CD4-positive, alpha-beta T cell (primary cell): ENCODE measurements at places on chromosomes 2 and 18.

- DNase-seq: peak; percentile 56
These were observed at the start of gene AFF3 for GRCh38 chr2:100142393-100142792. AFF3 (minus strand) TSS chr2:100142590; CDS start chr2:100104454, 38,136 bp downstream.

GRCh38 chr2:111095434-111095833 is 25.3 kb upstream of the BCL2L11 start:
- no peak for DNase-seq

- DNase-seq: no peak
These were observed 72.8 kb downstream of the TBR1 start for GRCh38 chr2:161488879-161489278.

DNA sequence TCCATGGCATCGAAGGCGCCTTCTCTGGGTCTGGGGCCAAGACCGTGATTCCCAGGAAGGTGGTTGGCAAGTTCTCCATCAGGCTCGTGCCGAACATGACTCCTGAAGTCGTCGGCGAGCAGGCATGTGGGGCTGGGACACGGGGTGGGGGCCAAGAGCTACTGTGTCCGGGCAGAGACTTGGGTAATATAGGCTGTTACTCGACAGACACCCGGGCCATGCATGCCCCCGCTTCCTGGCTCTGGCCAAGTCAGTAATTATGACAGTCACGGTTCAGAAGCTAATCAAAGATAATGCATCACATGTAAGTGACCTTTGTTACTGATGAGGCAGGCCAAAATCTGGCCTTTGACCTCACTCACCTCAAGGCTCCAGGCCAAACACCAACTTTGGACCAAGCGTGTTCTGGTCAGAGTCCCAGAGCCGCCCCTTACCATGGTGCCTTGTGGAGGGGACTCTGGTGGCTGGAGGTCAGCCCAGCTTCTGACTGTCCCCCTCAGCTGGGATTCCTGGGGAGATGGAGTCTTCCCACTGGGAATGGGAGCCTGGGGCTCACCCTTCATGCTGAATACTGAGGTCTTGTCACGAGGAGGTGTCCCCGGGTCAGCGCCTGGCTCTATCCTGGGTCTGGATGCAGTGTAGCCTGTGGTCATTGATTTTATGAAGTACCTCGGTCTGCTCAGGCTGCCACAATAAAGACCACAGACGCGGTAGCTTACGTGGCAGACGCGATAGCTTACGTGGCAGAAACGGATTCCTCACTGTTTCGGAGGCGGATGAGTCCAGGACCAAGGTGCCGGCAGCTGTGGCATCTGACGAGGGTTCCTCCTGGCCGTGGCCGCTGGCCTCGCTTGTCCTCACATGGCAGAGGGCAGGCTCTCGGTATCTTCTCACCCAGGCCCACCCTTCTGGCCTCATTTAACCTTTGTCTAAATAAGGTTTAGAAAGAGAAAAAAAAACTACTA is 17.7 kb upstream of the CNDP1 start:
- no peak for DNase-seq

DNA sequence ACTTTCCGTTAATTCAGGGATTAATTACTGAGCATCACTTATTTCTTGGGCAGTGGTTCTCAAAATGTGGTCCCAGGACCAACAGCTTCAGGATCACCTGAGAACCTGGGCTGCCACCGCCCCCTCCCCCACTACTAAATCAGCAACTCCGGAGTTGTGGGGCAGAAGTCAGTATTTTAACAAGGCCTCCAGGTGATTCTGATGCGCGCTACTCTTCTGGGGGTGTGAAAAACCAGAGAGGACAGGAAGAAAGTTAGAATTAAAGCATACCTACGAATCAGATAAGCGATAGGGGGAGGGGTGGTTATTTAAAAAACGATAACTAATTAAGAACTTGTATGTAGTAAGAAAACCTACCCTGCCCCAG is 319 bp downstream of the ZSCAN30 start:
- DNase-seq: no peak

DNA sequence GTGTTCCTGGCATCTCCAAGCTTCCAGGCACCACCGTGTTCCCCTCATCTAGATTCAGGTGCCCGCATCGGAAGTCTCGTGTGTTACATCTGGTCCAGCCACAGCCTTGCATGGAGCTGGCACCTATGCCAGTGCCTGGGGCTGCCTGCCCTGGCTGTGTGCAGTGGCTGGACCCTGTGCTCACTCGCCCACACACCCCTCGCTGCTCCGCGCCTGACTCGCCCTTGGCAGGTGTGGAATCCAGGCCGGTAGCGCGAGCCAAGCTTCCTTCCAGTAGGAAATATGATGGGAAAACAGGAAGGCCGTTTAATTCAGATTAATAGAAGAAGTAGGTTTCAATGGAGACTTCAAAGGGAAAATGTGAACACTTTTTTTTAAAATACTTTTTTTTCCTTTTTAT is 78.0 kb downstream of the PTPN4 start:
- DNase-seq: no peak

- no peak for DNase-seq
These were observed 43.3 kb downstream of the LRRFIP1 start for GRCh38 chr2:237670641-237671040.

GRCh38 chr2:118529908-118530599 is 317.4 kb downstream of the EN1 start:
- no peak for DNase-seq

- DNase-seq: peak; percentile 27
These were observed 22.8 kb downstream of the TTLL4 start for GRCh38 chr2:218733171-218734021.

- no peak for DNase-seq
These were observed 60.9 kb upstream of the ACAA2 start for GRCh38 chr18:49874238-49874637.

DNA sequence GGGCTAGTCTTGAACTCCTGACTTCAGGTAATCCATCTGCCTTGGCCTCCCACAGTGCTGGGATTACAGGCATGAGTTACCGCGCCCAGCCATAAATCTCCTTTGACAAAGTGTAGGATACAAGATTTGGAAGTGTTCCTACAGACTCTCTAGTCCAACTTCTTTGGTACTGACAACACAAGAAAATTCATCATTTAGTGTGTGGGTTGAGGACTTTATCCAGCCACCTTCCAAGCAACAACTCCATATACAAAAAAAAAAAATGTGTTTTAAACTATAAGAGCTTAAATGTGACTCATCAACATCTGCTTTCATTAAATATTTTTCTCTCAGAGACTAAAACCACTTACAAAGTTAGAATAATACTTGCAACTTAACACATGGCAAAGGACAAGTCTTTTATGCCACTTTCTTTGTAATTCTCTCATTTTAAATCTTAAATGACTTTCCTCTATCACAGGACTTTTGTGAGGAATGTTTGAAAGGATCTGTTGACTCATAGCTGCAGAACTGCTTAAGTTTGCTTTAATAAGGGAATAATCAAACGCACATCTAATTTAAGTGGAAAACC is 46.2 kb upstream of the ITGAV start:
- no peak for DNase-seq

GRCh38 chr2:25521665-25522387 is 151.6 kb downstream of the DTNB start:
- peak; percentile 87 for DNase-seq

DNA sequence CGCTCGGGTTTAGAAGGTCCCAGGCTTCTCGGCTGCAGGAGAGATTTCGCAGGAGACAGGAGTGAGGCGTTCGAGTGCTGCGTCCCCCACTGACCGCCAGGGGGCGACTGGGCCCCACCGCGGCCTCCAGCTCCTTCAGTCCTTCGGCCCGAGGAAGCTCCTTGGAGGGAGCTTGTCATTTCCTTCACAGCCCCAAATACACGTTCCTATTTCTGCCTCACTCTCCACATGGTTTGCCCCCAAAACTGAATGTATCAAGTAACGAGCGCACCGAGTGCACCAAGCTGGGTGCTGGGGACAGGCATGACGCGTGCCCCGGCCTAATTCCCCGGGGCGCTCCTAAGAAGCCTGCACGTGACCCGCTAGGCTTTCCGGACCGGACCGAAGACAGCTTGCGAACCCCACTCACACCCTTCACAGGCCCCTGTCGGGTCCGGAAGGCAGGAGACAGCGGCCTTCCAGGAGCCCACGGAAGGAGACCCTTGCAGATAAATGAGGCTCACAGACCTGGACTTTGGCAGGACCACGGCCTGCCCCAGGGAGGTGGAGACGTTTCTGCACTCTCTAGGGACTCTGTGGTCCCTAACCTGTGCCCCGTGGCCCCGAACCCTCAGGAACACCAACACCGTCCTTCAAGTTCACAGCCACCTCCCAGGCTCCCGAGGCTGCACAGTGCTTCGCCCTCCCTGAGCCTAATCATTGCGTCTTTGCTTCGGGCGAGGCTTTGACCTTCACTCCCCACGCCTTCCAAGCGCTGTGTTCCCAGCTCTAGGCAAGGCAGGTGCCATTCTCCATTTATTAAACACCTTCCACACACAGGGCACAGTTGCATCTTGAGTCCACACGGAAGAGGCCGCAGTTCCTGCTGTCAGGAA is 13.0 kb upstream of the FAHD2A start:
- DNase-seq: no peak

DNA sequence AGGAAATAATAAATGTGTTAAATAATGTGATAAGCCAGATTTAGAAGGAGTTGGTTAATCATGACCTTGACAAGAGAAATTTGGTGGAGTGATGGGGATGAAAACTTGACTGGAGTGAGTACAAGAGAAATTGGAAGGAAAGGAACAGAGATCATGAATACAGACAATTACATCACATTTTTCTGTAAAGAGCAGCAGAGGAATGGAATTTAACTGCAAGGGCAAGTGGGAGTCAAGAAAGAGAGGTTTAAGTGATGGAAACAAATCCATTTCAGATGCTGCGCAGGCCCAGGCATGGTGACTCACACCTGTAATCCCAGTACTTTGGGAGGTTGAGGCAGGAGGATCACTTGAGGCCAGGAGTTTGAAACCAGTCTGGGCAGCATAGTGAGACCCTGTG is 46.7 kb downstream of the ICA1L start:
- DNase-seq: no peak

- DNase-seq: no peak
These were observed 599.2 kb downstream of the NR4A2 start for GRCh38 chr2:155733091-155733853.

DNA sequence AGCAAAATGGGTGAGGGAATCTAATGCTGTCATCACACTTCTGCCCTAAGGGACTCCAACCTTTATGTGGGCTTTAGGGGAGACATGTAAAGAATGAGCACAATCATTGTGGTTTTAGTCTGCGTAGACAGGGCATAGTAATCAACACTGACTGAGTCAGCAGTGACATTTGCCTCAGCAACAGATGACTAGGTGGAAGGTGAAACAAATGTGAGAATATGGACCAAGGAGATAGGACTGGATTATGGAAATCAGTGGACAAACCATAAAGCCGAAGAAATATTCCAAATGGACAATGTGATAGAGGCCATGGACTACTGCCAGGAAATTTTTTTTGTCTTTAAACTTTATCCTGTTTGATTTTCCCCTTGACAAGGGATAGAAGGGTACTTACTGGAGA is 83.9 kb downstream of the PDK1 start:
- DNase-seq: no peak

- DNase-seq: no peak
These were observed 60.8 kb downstream of the CRACDL start for GRCh38 chr2:98875081-98875728.

GRCh38 chr18:35455926-35456763 is 41.6 kb downstream of the INO80C start:
- no peak for DNase-seq

DNA sequence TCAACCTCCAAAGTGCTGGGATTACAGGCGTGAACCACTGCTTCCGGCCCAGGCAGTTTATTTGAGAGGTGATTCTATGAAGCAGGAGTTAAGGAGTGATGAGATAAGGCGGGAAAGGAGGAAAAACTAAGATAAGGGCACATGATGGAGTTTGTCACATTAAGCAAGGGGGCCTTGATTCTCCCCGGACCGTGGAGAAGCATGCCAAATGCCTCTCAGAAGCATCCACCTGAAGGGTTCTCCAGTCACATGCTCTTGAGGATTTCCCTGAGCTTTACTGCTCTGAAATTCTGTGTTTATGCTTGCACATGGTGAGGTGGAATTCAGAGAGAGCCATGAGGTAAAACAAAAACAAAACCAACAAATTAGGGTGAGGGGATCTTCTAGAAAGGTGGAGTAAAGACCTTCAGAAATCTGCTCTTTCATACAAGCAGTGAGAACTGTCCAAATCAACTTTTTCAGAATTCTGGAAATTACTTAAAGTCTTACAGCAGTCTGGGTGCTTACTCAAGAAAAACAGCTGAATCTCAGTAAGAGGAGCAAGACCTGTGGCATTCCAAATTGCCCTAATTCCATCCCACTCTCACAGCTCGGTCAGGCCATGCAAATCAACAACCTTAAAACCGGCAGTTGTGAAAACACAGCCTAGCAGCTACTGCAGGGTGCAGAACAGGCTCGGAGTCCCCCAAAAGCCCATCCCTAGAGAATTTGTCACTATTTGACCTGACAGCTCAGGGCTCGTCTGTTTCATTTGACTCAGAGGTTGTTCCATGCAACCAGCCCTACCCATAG is 69.1 kb upstream of the CTLA4 start:
- DNase-seq: no peak

GRCh38 chr2:107801498-107801897 is 25.2 kb upstream of the RGPD4 start:
- no peak for DNase-seq

DNA sequence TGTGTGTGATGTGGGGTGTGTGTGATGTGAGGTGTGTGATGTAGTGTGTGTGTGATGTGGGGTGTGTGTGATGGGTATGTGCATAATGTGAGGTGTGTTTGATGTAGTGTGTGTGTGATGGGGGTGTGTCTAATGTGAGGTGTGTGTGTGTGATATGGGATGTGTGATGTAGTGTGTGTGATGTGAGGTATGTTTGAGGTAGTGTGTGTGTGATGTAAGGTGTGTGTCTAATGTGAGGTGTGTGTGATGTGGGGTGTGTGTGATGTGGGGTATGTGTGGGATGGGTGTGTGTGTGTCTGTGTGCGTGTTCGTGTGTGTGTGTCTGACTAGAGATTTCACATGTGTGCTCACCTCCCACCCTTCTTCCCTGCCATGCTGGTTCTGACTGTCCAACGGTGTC is 56.3 kb downstream of the TWIST2 start:
- DNase-seq: no peak

DNA sequence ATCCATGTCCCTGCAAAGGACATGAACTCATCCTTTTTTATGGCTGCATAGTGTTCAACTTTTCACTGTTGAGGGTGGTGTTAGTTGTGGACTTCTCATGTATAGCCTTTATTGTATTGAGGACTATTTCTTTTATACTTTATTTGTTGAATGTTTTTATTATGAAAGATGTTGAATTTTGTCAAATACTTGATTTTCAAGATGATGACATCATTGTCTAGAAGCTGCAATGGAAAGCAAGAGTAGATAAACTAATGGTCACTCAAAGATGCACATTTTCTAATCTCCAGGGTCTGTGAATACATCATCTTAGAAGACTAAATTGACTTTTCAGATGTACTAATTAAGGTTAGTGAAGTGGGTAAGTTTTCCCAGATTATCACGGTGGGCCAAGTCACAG is 1117.0 kb downstream of the DSC3 start:
- DNase-seq: no peak
